ENCODE measurements at places on chromosomes 1 and 21.

DNA sequence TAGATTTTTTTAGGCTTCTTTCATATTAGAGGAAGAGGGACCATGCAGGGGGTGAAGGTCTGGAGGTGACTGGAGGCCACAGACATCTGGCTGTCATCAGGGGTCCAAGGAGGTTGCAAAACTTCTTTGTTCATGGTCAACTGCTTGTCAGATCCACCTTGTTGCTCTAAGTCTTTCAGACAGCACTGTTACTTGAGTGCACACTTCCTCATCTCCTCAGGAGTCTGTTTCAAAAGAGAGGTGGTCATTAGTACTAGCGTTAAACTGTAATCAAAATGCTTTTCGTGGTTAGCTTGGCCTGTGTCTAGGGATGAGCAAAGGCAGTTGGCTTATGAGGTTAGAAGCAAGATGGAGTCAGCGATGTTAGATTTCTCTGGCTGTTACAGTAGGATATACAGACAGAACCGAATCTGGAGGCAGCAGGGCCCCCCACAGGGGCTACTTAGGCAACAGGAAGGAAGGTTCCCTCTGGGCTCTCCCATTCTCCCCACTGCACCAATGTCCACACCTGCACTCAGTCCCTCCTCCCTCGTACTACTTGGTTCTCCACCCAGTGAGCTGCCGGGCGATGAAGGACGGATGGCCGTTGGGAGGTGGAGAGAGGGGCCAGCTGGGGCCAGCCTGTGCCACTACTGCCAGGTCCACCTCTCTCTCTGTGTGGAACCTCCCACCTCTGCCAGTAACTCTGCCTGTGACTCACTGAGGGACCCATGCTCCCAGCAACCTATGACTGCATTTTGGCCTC, 57.2 kb downstream of the TOR1AIP2 start:
- no peak for DNase-seq

DNA sequence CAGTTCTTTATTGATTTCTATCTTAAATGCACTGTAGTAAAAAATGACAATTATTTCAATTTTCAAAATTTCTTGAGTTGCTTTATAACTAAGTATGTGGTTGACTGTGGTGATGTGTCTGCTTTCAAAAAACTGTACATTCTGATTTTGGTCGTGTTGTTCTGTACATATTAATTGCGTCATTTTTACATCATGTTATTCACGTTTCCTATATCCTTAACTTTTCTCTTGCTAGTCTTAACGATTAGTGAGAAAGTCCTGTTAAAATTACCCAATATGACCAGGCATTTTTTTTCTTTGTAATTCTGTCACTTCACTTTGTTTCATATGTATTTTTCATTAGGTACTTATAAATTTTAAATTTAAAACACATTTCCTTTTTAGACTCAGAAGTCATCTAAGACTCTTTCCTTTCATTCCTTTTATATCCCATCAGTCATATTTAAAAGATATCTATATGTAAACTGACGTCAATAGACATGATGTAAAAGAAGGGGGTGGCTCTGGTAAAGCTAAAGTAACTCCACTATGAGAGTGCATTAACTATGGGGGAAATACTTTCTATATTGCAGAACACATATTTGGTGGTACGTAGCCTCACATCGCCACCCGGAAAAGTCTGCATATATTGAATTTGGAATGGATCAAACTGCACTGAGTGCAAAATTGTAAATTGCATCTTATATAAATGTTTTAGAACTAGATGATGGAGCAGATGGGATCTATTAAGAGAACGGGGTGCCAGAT, 1.1 kb upstream of the COA6 start:
- no peak for DNase-seq

GRCh38 chr1:94925561-94926125, 1.3 kb downstream of the CNN3 start:
- peak; percentile 2 for DNase-seq

DNA sequence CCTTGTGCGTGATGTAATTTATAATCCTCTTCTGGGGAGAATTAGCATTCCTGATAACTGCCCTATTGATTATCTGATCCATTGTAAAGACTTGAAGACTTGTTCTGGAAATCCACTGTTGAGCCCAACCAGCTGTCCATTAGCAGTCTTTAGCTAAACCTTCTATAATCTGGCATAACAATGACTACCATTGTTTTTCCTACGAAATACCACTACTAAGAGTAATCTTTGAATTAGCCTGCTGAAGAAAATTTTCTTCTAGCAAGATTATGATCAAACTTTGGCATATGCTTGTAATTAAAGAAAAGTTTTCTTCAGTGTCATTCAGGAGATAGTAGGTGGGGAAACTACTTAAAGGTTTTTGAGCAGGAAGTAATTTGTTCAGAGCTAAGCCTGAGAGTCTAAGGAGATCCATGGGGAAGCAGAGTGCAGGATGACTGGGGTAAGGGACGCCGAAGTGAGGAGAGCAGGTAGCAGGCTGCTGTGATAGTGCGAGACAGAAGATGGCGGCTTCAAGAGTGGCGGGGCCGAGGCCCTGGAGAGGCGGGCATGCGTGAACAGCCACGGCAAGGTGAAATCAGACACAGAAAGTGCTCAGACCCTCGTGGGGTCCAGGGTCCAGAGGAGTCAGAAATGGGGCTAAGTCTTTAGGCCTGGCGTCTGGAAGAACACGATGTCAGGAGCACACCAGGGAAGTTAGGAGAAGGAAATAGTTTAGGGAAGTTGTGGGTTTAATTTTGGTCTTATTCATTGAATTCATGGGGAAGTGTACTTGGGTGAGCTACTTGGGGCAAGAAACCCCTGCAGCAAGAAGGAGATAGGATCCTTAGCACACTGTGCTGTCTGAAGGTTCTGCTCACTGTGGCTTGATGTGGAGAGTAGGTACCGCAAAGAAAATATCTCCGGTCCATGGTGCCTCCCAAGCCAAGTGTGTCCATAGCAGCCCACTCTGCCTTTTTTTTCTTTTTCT, 112.6 kb upstream of the ADAR start:
- no peak for DNase-seq

DNA sequence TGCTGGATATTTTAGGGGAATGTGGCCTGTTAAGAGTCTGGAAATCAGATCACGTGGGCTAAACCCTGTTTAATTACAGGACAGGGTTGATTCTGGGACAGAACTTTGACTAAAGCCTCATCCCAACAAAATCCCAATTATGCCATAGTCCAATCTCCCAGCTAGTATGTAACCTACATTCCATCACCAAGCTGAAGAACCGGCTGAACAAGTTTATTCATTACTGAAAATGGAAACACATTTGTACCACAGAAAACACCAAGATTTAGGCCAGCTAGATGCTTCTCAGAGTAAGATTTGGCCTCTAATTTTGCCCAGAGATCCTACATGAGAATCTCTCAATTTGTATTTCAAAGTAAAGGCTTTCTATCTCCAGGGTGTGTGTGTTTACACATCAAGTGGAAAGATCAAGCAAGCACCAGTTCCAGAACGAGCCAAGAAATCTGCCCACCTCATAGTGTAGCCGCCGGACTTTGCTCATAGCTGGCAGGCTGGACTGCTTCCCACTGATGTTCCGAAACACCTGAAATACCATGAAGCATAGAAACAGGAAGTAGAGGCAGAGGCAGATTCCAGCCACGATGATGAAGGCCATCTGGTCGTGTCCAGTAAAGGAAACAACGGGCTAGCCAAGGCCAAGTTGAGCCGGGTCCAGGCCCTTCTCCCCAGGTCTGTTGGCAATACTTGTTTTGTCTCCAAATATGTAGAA, 86.8 kb downstream of the WLS start:
- DNase-seq = no peak

- DNase-seq = no peak
Observed at GRCh38 chr1:172969611-172970010, 81.1 kb downstream of the TNFSF18 start.

GRCh38 chr1:200302921-200303290, 106.9 kb downstream of the ZNF281 start:
- DNase-seq = no peak

DNA sequence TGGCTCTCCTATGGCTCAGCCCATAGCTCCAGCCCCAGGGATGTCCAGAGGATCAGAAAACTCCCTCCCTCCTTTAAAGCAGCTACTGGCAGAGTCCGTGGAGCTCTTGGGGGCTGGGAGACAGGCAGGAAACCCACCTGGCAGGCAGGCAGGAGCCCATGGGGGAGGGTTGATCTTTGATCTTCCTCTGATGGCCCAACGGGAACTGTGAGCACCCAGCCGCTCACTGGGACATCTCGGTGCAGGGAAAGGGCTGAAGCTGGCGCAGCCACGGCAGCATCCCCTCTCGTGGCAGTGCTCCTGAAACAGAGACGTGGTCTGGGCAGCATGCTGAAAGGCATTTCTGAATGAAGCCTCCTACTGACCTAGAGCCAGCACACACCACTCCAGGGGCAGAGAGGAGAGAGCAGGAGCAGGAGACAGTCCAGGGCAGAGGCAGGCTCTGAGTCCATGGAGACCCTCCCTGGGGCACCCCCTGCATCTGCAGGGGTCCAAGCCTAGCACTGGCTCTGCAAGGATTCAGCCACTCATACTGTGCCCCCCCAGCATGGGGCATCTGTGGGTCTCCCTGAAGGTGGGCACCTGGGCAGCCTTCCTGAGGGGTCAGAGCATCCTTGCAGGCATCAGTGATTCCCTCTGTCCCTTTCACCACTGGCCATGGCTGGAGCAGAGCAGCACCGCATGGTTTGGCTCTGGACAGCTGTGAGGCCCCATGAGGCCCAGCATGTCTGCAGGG, 4.9 kb upstream of the SLX9 start:
- no peak for DNase-seq

DNA sequence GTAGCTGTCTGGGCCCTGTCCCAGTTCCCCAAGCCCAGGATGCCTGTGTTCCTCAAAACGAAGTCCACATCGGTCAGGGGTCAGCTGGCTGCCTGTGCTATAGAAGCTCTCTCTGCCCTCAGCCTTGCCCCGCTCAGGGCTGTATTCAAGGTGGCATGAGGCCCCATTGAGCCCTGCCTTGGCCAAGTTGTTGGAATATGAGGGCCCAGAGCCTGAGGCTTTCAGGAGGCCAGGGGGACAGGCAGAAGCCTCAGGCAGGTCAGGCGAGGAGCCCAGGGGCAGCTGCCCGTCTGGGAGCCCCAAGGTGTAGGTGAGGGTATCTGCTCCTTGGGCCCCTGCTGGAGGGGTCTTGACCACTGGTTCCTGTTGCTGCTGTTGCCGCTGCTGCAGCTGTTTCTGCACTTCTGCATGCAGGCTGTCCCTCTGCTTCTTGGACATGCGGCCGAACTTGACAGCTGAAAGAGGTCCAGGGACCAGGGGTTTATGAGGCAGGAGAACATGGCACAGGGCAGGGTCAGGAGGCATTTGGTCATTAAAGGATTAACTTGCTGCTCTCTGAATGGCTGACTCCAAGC, 9.8 kb upstream of the LINGO4 start:
- no peak for DNase-seq

- peak; percentile 14 for DNase-seq
Observed at GRCh38 chr1:167601442-167602383, 28.3 kb upstream of the RCSD1 start.

DNA sequence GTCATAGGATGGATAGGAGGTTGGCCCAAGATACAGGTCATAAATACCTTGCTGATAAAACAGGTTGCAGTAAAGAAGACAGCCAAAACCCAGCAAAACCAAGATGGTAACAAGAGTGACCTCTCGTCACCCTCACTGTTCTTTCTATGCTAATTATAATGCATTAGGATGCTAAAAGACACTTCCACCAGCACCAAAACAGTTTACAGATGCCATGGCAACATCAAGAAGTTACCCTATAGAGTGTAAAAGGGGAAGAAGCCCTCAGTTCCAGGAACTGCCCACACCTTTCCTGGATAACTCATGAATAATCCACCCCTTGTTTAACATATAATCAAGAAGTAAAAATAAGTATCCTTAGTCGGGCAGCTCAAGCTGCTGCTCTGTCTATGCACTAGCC, 671.9 kb downstream of the PTPRC start:
- DNase-seq = no peak

GRCh38 chr1:61253912-61254633, 171.7 kb downstream of the NFIA start:
- no peak for DNase-seq

DNA sequence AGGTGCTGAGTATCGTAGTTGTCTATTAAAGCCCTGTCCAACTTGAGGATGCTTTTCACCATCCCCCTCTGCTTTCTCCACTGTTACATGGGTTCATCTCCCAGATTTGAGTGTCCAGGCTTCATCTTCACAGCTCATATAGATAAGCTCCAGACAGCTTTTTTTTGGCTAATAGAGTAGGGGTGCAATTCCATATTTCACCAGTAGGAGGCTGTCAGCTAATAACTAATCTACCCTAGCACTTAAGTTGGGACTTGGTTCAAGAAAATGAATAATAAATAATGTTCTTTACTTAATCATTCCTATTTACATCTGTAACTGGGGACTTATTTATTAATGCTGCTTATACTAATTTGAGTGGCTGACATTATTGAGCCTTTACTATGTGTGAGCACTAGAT, 124.5 kb downstream of the IGSF21 start:
- DNase-seq = no peak

DNA sequence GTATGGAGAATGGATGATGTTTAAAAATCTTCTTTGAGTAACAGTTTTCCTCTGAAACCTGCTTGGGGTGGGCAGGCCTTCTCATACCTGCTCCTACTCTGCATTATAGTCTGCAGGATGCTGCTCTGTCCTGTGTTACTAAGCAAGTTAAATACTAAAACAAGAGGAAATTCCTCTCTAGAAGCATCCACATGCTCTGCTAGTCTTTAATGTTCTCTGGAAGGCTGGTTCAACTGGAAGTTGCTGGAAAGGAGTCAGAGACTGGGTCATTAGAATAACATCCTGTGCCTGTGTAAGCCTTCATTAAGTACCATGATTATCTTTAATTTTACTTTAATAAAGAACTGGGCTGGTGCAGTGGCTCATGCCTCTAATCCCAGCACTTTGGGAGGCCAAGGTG, 5.8 kb downstream of the SELP start:
- no peak for DNase-seq

DNA sequence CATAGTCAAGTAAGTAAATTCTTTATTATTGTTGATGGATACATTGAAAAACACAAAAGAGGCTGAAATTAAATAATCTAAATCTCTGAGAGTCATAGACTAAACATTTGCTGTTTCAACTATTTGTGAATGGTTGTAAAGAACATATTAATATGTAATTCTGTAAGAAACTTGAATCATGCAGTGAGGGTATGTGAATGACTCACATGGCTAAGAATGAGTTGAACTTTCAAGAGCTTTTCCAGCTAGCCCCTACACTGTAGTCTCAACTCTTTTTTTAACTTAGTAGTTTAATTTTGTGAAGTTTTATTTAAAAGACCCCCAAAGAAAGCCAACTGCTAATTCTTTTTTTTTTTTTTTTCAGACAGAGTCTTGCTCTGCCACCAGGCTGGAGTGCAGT, 588.1 kb downstream of the DPYD start:
- DNase-seq = no peak

- DNase-seq = no peak
Observed at GRCh38 chr1:41151846-41152245, 90.3 kb downstream of the SCMH1 start.

All from activated naive CD8-positive, alpha-beta T cell treated with anti-CD3 and anti-CD28 coated beads for 36 hours (primary cell).